Endodermal cell (in vitro differentiated cells): ENCODE measurements at places on chromosomes 12 and 14.
A peak's percentile ranks its signal among the peaks of the same experiment; 100 is the strongest.

GRCh38 chr12:119642986-119643385, 24.9 kb upstream of the PRKAB1 start:
- peak; percentile 80 for DNase-seq

DNA sequence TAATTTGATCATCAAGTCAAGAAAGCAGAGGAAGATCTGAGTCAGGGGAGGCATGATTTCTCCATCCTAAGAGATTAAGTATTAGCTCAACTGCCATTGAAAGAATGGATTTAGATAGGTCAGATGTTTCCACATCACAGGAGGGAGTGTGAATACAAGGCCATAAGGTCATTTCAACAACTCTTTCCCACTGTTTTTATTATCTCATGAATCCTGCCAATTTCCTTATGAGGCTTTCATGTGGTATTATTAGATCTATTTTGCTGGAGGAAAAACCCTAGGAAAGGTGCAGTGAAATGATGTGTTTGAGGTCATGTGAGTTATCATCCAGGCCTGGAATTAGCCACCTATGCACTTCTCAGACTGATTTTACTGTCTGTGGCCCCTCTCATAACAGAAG, 269.0 kb downstream of the NOVA1 start:
- no peak for DNase-seq

DNA sequence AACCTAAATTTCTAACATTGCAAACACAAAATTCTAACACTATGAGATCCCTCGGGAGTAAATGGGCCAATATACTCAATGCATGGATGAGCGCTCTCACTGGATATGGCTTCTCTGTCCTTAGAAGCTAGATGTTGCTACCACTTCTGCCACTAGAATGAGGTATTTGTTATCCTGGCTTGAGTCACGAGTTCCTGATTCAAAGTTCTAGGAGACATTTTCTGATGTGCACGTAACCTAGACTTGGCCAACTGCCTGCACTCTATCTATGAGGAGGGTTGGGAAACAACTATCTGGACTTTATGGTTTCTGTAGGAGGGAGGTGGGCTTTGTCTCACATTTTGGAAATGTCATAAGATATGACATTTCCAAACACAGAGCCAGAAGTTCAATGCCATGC, 37.6 kb downstream of the FERMT2 start:
- no peak for DNase-seq

DNA sequence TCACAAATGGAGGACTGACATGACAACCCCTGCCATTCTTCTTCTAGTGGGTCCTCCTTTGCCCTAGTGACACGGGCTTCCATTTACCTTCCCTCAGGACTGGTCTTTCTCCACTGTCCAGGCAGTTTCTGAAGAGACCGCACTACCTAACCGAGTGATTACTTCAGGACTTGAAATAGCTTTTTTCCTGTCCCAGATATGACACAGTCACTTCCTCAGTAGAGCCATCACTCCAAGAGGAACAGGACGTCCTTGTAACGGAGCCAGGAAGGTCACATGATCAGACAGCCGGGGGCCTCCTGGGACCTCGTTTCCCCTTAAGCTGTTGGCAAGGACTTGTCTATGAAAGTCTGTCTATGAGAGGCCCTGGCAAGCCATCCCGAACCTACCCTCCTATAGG, 62.3 kb downstream of the FOS start:
- no peak for DNase-seq

GRCh38 chr12:106954462-106955376, 988 bp upstream of the TMEM263 start:
- peak; percentile 56 for DNase-seq

DNA sequence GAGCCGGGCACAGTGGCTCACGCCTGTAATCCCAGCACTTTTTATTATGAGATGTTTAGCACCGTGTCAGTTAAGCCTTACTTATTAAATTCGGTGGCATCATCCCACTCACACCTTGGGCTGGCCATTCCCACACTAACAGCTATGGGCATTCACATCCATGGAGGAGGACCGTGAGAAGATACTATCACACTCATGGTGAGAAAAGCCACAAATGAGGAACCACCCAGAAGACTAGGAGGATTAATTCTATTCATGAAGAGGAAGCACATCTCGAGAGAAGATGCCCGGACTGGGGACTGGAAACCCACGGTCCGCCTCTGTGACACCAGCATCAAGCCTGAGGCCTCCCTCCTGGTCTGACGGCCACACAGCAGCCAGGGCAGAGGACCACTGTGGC, 4.9 kb downstream of the CDC42BPB start:
- no peak for DNase-seq

DNA sequence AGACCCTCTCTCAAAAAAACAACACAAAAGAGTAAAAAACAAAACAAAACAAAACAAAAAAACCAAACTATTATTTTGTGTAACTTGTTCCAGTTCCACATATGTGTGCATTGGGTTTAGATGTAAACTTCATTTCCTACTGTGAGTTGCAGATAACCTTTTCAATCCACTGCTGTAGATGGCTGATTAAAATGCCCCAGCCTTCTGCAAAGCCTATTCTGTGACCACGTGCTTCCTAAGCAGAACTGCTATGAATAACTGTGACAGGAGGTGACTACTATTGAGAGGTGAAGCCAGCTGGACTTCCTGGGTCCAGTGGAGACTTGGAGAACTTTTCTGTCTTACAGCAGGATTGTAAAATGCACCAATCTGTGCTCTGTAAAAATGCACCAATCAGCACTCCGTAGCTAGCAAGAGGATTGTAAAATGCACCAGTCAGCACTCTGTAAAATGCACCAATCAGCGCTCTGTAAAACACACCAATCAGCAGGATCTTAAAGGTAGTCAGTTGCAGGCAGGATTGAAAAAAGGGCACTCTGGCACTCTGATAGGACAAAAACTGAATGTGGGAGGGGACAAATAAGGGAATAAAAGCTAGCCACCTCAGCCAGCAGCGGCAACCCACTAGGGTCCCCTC, 10.3 kb upstream of the ELK3 start:
- DNase-seq: no peak

DNA sequence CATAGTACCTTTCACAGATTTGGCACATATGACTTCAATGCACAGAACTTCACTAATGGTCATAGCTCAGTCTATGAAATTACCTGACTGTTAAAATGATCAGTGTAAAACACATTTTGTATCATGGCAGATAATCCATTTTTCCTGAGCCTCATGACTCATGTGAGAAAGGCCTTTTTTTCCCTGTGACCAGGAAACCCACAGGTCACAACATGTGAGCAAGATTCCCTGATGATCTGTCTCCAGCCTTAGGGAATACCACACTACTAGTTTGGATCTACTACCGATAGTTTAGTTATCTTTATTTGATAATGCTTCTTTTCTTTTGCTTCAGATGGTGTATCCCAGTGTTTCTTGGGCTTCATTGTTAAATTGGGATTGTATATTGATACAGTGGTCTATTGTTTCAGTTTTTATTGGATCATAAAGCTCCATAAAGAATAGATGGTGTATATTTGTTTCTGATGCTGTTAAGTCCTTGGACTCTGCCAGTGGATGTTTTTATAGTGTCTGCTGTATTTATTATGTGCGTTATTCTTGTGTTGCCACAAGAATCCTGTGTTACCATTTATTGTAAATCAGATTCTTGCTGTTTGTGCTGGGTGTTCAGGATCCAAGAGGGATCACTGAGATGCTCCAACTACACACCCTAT, 248.7 kb upstream of the PELI2 start:
- DNase-seq: no peak

DNA sequence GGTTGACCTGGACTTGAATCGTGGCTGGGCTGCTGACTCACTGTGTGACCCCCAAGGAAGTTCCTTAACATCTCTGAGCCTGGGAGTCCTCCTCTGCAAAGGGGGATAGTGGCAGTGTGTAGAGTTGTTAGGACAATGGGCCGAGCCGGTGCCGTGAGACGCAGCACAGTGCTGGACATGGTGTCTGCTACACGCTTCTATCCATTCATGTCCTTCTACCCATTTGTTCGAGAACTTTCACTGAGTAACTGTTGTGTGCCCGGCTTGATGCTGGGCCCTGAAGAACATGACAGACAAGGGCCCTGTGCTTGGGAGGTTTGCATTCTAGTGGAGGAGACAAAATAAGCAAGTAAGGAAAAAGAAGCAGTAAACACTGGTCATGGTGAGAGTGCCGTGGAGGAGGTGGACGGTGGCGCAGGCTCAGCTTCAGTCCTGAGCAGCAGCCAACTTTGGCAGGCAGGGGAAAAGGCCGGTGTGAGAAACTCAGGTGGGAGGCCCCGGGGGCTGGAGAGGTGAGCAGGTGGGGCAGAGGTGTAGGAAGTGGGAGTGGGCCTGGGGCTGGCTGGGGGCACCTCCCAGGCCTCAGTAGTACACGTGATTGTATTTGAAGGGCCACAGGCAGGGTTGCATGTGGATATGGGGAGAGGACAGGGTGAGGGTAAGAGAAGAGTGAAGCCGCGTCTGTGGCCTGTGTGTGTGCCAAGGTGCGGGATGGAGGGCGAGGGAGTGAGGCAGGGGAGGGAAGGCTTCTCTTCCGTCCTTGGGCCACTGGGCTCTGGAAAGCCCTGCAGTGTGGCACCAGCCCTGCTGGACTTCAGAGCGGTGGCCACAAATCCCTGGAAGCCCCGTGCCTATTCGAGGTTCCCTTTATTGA, 13.8 kb downstream of the VASH1 start:
- peak; percentile 50 for DNase-seq

DNA sequence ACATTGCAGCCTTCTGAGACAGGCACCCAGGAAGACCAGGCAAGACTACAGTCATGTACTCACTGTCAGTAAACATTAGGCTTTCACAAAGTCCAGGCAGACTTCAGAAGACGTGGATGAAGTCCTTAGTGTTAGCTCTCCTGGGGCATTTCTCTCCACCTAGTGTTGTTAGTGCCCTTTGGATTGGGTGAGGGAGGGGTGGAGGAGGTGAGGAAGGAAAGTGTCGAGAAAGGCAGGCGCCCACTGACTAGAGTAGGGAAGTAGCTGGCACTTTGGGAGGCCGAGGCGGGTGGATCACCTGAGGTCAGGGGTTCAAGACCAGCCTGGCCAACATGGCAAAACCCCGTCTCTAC, 20.2 kb downstream of the TMEM229B start:
- no peak for DNase-seq

DNA sequence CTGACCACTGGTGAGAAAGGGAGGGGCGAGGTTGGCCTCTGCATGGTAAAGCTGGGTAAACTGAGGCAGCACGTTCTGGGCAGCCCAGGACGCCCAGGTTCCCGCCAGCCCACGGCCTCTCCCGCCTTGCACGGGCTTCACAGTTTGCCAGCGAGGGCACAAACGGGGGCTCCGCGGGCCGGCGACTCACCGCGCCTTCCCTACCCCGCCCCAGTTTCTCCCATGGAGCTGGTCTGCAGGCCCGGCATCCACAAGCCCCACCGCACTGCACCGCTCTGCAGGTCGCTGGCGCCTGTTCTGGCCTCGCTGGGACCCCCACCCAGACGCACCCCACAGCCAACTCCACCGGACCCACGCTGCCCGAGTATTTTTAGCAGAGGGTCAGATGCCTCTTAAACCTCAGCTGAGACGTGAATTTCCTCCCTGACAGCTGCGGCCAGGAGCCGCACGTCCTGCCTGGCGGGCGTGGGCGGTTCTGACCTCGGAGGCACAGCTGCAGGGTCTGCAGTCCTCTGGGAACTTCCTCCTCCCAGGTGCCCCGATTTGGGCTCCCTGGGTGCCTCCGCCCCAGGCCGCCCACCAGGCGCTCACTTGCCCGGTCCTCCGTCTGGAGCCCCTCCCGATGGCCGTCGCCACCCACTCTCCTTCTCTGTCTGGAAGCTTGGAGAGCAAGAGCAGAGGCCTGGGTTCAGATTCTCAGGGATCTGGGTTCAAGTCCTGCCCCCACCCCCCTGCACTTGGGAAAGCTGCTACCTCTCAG, 29.5 kb upstream of the INF2 start:
- DNase-seq: peak; percentile 43

GRCh38 chr12:79200176-79200575, 335.6 kb downstream of the SYT1 start:
- no peak for DNase-seq

GRCh38 chr14:91009501-91010152, 50.8 kb downstream of the RPS6KA5 start:
- DNase-seq: no peak

DNA sequence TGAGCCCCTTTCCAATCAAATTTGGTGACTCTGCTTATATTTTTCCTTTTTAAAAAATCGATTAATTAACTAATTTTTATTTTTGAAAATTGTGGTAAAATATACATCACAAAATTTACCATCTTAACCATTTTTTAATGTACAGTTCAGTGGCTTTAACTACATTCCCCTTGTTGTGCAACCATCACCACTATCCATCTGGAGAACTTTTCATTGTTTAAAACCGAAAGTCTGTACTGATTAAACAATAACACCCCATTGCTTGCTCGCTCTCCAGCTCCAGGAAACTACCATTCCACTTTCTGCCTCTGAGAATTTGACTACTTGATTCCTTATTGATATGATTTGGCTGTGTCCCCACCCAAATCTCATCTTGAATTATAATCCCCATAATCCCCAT, 283.4 kb downstream of the C12orf75 start:
- DNase-seq: no peak

- peak; percentile 97 for DNase-seq
These were observed 26.8 kb downstream of the TMEM63C start for GRCh38 chr14:77208291-77208978.

DNA sequence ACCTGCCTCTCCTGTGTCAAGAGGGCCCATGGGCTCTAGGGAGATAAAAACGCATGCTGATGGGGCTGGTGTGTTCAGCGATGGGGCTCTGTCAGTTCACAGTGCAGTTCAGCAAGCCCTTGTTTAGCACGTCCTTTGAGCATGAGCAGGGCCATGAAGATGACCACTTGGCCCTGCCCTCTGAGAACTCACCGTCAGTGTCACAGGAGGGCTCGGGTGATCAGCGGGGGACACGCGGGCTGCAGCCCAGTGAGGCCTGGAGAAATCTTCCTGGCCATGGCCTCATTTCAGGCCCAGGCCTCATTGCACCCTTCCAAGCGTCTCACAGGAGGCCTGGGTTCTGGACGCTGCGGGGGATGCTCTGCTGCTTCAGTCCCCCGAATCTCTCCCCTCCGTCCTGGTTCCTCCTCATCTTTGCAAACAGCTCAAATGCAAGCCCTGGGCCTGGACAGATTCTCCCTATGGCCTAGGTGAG, 181.6 kb downstream of the ADGRD1 start:
- DNase-seq: no peak

DNA sequence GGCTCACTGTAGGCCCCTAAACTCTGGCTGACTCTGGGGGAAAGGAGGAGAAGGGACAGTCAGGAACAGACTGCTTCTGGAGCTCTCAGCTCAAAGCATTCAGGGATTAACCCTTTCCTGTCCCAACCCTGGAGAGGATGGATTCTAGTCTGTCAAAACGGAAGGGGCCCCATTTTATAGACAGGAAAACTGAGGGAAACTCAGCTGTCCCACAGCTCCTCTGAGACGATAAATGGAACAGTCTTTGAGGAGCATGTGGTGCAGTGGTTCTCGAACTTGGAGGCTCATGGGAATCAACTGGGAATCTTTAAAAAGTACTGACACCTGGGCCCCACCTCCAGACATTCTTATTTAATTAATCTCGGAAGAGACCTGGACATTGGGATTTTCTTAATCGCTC, 23.7 kb downstream of the SRRM4 start:
- no peak for DNase-seq

- no peak for DNase-seq
These were observed 32.5 kb downstream of the SRGAP1 start for GRCh38 chr12:63876980-63877379.

- no peak for DNase-seq
These were observed 17.2 kb upstream of the KRT83 start for GRCh38 chr12:52338241-52338960.

- DNase-seq: no peak
These were observed 56.2 kb downstream of the SSPN start for GRCh38 chr12:26251600-26251999.
